Retina (tissue), 1 donor: ENCODE measurements at places on chromosomes 5 and 9.

DNA sequence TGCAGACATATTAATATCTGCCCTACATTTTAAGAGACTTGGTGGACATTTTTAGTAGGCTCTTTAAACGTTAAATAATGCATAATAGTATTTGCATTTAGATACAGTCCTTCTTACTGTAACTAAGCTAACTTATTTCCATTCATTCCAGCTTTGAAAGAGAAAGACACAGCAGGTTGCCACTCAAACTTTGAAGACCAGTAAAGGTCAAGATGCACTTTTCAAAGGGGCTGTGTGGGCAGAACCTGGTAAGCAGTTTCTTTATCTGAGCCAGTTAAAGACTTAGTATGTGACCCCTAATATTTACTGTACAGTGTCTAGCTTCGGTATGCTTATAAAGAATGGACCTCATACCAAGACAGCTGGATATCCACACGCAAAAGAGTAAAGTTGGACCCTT is 20.8 kb downstream of the PLGRKT start:
- DNase-seq: no peak

DNA sequence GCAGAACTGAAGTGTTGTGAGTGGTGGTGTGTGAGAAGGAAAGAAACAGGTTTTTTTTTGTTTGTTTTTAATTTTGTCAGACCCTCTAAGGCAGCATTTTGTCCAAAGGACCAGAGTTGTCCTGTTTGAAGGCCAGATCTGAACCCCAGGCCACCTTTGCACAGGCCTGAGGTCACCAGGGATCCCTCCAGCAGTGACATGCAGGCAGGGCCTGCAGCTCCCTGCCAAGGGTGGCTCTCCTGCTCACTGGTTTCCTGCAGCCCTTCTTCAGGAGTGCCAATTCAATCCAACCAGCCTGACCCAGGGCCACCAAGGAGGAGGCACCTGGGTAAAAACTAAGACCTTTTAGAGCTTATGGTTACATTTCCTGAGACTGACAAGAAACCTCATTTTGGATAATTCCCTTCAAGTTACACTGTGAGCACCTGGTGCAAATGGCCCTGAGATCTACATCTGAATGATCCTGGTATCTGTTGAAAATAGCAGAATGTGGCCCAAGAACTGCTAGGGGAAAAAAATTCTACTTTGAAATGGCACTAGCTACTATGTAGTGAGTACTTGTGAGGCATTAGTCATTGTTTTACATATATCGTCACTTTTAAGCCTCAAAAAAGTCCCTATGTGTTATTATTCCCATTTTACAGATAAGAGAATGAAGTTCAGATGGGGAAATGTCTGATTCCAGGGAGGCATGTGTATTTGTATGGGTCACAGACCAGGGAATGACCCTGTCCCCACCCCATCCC is 33.5 kb upstream of the SMU1 start:
- DNase-seq: no peak

- no peak for DNase-seq
Observed at GRCh38 chr5:180484813-180485212, 9.4 kb upstream of the CNOT6 start.

DNA sequence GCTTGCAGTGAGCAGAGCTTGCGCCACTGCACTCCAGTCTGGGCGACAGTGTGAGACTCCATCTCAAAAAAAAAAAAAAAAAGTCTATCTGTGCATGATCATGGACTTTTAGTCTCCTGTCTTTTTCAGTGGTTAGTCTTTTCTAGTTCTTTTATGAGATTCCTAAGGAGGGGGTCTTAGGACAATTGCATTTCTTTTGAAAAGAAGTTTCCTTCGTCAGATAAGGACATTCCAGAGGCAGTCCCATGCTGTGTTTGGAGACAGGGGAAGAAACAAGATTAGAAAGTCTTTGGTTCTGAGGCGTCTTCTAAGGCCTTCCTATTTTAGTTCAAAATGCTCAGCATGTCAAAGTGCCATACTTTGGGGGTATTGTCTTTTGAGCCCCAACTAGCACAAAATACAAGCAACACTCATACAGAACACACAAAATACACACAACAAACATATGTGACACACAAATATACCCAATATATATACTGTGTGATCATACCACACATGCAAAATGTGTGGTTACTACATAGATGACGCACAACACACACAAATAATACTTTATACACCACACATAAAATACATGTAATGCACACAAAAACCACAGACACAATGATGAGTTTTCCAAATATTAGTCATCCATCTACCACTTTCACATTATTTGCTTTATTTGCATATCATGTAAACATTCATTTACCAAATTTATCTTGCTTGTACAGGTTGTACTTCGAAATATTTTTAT is 394.5 kb downstream of the SPATA31D1 start:
- no peak for DNase-seq

- no peak for DNase-seq
Observed at GRCh38 chr5:170397059-170397458, 7.9 kb upstream of the KCNMB1 start.

DNA sequence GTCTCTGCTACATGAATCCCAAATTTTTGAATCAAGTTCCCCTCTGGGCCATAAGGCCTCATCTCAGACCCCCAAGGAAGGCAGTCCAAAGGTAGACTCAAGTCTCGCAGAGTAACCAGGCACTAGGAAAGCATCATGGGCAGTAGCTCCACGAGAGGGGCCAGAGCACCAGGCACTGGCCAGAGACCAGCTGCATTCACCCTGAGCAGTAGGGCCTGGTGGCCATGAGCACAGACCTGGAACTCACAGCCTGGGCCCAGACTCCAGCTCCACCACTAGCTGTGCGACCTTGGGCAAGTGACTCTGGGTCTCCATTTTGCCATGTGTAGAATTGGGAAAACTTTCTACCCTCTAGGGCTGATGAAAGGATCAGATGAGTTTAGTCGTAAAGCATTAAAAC is 28.5 kb downstream of the NANS start:
- DNase-seq: no peak

DNA sequence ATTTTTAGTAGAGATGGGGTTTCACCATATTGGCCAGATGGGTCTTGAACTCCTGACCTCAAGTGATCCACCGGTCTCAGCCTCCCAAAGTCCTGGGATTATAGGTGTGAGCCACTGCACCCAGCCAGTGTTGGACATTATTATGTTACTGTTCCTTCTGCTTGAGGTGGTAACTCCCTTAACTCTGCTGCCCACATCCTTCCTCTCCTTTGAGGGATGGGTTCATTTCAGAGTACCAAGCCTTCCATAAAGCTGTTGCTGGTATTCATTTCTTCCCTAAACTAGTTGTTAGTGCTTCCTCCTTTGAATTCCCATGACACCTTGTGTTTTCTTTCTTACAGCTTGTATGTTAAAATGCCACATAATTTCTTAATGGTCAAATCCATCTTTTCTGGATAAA is 54.0 kb downstream of the CTNNA1 start:
- DNase-seq: no peak

- no peak for DNase-seq
Observed at GRCh38 chr9:33234511-33235467, 5.2 kb upstream of the SPINK4 start.

DNA sequence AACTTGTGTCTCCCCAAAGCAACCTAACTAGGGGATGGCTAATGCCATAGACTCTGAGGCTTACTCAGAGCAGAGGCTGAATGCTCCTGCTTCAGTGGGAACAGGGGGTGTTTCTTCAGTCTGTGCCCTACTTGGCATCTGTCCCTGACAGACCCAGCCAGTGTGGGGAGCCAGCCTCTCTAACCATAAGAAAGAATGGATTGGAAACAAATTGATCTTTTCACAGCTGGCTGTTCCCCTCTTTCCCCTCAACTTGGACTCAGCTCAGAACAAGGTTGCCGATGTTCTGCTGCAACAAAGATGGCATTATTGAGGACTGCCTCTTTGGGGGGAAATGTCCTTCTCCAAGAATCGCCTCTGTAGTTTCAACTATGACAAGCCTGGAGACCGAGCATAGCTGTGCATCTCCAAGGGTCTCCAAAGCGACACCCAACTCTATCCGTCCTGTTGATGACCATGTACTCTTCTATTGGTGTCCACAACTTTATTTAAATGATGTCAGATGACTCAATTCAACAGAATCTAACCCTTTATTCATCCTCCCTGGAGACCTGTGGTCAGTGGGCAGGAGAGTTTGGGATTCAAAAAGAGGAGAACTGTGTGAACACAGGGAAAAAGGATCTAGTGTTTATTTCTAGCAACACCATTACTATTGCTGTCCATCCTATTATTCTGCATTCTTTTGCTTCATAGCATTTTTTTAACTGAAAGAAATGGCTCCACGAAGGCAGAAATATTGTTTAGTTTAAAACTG is 24.7 kb upstream of the TNC start:
- DNase-seq: no peak

GRCh38 chr9:117828466-117828865 is 124.3 kb downstream of the TLR4 start:
- DNase-seq: no peak

GRCh38 chr5:61402970-61403900 is 71.2 kb downstream of the ZSWIM6 start:
- DNase-seq: no peak

DNA sequence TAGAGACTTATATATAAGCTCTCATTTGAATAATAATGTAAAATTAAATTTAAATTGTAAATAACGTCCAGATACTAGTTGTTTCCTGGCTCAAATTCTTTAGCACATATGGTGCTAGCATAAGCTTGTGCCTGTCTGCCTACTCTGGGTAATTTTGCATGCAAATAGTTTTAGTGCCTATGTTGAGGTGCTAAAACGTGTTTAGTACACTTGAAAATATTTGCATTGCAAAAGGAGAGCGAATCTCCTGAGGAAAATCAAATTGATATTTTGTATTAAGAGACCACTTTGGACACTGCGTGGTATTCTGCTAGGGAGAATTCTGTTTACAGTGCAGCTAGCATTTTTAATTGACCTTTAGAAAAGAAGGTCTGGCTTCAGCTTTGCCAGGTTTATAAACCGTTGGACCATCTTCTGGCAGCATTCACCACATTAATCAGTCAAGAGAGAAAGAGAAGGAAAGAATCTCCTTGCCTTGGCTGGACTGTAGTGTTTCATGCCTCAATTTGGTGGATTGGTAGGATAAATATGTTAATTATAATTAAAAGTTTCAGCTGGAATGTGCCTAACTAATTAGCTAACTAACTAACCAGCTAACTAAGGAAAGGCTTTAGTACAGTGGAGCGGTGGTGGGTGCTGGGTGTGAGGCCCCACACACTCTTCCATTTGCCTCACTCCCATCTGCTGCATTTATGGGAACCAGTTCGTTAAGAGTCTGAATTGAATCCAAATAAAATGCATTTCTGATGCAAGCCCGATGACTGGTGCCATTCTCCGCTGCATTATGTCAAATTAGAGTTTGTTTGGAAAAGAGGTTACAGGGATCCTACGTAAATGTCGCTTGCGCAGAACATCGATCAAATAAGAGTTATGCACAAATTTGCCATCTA is 150.1 kb upstream of the MPDZ start:
- no peak for DNase-seq

DNA sequence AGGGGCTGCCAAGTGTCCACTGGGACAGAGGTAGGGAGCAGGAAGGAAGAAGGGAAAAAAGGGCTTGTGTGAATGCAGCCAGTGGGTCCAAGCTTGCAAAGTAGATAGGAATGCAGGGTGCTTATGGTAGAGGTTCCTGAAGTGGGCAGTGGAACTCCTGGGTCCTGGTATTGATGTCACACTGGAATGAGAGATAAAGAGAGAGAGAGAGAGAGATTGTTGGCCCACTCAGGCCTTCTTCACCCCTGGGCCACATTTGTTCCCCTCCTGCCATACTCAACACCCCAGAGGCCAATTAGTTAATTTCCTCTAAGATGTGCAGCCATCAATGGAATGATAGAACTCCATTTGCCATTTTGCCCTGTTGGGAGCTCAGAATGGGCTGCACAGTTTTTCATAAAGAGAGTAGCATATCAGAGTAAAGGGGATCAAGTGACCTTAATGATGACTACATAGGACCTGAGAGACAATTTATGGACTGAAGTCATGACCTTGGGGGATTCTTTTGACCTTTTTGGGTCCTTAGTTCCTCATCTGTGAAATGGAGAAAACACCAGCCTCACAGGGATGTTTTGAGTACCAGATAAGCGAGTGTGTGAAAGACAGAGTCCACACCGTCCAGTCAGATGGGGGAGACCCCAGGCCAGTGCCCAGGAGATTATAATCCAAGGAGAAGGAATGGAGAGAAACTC is 52.9 kb downstream of the PPARGC1B start:
- DNase-seq: no peak

DNA sequence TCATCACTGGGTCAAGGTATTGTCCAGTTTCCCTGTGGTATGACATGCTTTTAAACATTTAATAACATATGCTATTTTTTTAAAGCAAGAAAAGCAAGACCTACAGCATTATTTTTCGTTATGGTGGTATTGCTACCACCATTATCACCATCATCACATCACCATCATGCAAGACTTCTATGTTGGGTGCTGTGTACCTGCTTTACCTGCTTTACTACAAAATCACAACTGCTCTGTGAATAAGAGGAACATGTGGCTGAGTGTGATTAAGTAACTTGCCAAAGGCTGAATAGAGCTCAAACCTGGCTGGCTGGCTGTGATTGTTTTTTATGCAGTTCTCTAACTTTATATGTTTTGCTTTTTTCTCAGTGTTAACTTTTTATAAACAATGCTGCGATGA is 140.8 kb upstream of the CLINT1 start:
- no peak for DNase-seq

DNA sequence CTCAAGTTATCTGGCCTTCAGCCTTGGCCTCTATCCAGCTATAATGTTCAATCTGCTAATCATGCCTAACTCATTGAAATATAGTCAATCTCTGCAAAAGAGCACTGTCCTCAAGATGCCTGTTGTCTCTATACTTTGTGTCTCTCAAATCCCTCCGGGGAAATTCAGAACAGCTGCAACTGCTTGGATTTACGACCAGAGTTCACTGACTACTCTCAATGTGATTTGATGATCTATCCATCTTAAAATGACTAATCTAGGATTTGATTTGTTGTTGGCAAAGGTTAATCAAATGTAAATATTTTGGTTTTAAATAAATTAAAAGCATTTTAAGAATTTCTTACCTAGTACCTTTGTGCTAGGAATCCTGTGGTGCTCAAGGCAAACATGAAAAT is 40.9 kb downstream of the SVEP1 start:
- no peak for DNase-seq

- DNase-seq: no peak
Observed at GRCh38 chr5:43592363-43592762, 10.6 kb upstream of the NNT start.

DNA sequence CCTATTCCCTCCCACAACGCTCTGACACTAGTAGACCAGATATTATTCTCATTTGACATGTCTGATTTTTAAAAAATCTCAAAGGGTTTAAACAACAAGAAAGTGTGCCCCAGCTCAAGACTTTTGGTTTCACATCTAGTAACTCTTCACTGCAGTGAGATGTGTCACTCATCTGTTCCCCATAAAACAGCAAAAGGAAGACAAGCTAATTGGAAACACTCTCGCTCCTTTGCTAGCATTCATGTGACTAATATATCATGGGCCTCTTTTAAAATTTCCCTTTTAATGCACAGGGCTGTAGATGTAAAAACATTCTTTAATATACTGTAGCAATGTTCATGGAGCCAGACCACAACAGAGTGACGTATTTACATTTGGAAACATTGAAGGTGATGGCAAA is 372.6 kb downstream of the ZNF608 start:
- no peak for DNase-seq
